Adrenal gland (tissue), 19 donors: ENCODE measurements at places on chromosomes 12 and 14.

GRCh38 chr14:75064205-75064567 lies 362 bp upstream of the ACYP1 start:
- H3K27me3 ChIP-seq = no peaks in the 10 kb centered on the region
- H3K27ac ChIP-seq = no peak overlapping the region
- DNase-seq = no peak
- H3K4me3 ChIP-seq = no peak overlapping the region
- peaks cover 10% of the 10 kb centered on the region for H3K4me1 ChIP-seq

DNA sequence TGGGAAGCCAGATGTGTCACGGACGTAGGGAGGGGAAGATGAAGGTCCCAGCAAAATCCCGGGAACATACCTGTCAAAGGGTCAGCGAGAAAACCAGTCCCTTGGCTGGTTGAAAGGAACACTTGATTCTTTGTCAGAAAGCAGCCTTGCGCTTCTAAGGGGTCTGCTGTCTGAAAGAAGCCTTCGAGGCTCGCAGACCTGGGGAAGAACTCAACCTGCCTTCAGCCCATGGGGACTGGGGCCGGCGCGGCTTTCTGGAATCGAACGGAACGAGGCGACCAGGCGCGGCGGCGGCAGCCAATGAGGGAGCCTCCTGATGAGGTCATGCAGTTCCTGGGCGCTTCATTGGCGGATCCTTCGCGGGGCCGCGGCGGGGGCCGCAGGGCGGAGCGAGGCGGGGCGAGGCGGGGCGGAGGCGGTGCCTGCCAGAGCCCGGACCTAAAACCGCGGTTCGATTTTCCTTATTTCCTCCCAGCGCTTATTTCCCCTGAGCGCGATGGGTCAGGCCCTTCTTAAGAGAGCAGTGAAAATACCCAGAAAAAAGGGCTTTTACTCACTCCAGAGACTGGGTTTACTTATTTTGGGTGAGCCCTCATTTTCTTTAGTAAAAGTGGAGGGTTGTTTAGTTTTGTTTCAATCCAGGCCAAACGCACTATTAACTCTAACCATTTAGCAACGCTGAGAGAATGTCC lies 11.8 kb upstream of the TTC7B start:
- peak overlapping the region; percentile 81 for H3K27ac ChIP-seq
- no peaks in the 10 kb centered on the region for H3K27me3 ChIP-seq
- no peaks in the 10 kb centered on the region for H3K36me3 ChIP-seq
- DNase-seq = peak; percentile 91
- H3K4me1 ChIP-seq = no peaks in the 10 kb centered on the region
- no peak overlapping the region for H3K4me3 ChIP-seq

GRCh38 chr14:90995785-90996184 lies 64.7 kb downstream of the RPS6KA5 start:
- H3K4me1 ChIP-seq = no peaks in the 10 kb centered on the region
- no peak overlapping the region for H3K4me3 ChIP-seq
- H3K27me3 ChIP-seq = no peaks in the 10 kb centered on the region
- H3K36me3 ChIP-seq = no peaks in the 10 kb centered on the region

DNA sequence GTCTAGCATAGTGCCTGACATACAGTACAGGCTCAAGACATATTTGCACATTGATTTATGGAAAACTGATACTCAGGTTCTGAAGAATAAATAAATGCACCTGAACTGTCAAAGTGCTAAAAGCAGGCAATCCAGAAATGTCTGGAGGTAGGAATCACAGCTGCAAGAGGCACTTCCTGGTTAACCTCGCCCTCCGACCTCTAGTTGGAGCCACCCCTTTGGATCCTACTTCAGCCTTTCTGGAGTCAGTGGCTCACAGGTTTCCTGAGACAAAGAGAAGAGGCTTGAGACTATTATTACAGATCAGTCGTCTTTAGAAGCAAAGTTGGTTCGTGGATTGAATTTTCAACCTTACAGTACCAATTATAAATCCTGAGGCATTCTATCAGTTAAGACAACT lies 13.0 kb downstream of the TCP11L2 start:
- DNase-seq = no peak
- no peak overlapping the region for H3K4me3 ChIP-seq
- H3K4me1 ChIP-seq = no peaks in the 10 kb centered on the region
- H3K27me3 ChIP-seq = no peaks in the 10 kb centered on the region

GRCh38 chr12:32560520-32560919 lies 118.6 kb upstream of the DNM1L start:
- no peak for DNase-seq
- no peaks in the 10 kb centered on the region for H3K27me3 ChIP-seq
- no peaks in the 10 kb centered on the region for H3K36me3 ChIP-seq

DNA sequence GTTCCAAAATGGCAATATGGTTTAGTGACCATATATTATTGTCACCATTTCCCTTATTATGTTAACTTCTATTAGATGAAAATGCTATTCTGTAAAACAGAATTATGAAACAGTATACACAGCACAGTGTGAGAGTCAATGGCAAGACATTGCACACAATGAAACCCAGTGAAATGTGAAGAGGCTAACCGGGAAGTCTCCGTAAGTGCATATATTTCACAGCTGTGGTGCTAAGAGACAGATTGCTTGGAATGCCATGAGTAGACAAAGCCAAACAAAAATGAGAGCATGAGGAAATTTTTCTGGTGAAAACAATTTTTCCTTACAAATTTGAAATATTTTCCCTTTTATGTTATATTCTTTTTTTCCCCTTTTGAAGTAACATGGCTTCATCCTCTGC lies 49.4 kb downstream of the DYRK2 start:
- no peaks in the 10 kb centered on the region for H3K27me3 ChIP-seq
- H3K27ac ChIP-seq = no peak overlapping the region
- H3K4me1 ChIP-seq = no peaks in the 10 kb centered on the region

DNA sequence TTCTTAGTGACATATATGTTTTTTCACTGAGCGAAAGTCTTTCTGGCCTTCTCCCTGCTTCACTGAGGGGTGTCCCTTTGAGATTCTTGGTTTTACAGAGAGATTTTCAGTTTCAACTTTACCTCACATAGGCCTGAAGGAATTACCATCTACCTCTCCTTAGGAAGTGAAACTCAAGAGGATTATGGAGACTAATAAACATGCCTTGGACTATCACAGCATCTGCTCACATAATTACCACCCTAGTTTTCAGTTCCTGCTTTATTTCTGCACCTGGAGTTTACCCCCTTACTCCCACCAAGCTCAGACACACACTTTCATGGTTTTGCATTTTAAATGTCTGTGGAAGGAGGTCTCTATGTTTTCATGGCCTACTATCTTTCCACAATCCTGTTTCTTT lies 118.3 kb upstream of the SCAF11 start:
- H3K36me3 ChIP-seq = no peaks in the 10 kb centered on the region
- DNase-seq = no peak
- no peak overlapping the region for H3K27ac ChIP-seq
- no peaks in the 10 kb centered on the region for H3K4me1 ChIP-seq
- no peaks in the 10 kb centered on the region for H3K27me3 ChIP-seq

GRCh38 chr12:33052141-33053051 lies 155.8 kb upstream of the PKP2 start:
- H3K27ac ChIP-seq = no peak overlapping the region
- H3K27me3 ChIP-seq = no peaks in the 10 kb centered on the region
- DNase-seq = no peak
- no peaks in the 10 kb centered on the region for H3K36me3 ChIP-seq
- no peak overlapping the region for H3K4me3 ChIP-seq

GRCh38 chr12:130705178-130705822 lies 10.8 kb downstream of the RIMBP2 start:
- H3K27me3 ChIP-seq = no peaks in the 10 kb centered on the region
- H3K4me1 ChIP-seq = no peaks in the 10 kb centered on the region
- no peak for DNase-seq
- no peaks in the 10 kb centered on the region for H3K36me3 ChIP-seq
- H3K27ac ChIP-seq = no peak overlapping the region

- H3K36me3 ChIP-seq = peaks cover 14% of the 10 kb centered on the region
- H3K27ac ChIP-seq = peak overlapping the region; percentile 89
- peak overlapping the region; percentile 50 for H3K4me3 ChIP-seq
- H3K4me1 ChIP-seq = peaks cover 53% of the 10 kb centered on the region
Measured at GRCh38 chr12:53295891-53296219, 513 bp downstream of the PFDN5 start.

GRCh38 chr14:99075061-99075460 lies 196.9 kb downstream of the BCL11B start:
- no peak overlapping the region for H3K4me3 ChIP-seq
- no peaks in the 10 kb centered on the region for H3K4me1 ChIP-seq
- no peak overlapping the region for H3K27ac ChIP-seq
- no peaks in the 10 kb centered on the region for H3K36me3 ChIP-seq

- no peaks in the 10 kb centered on the region for H3K4me1 ChIP-seq
- no peaks in the 10 kb centered on the region for H3K36me3 ChIP-seq
- DNase-seq = no peak
- no peaks in the 10 kb centered on the region for H3K27me3 ChIP-seq
- no peak overlapping the region for H3K27ac ChIP-seq
Measured at GRCh38 chr14:58562141-58562540, 75.6 kb upstream of the DACT1 start.

GRCh38 chr14:69863083-69863482 lies 16.1 kb upstream of the SMOC1 start:
- no peaks in the 10 kb centered on the region for H3K27me3 ChIP-seq
- H3K4me3 ChIP-seq = no peak overlapping the region
- no peaks in the 10 kb centered on the region for H3K4me1 ChIP-seq
- no peaks in the 10 kb centered on the region for H3K36me3 ChIP-seq
- no peak overlapping the region for H3K27ac ChIP-seq

- H3K36me3 ChIP-seq = no peaks in the 10 kb centered on the region
- peaks cover 2% of the 10 kb centered on the region for H3K27me3 ChIP-seq
- no peak for DNase-seq
- H3K4me1 ChIP-seq = no peaks in the 10 kb centered on the region
- no peak overlapping the region for H3K4me3 ChIP-seq
Measured at GRCh38 chr12:112595410-112595809, 176.7 kb downstream of the PTPN11 start.
